ENCODE measurements at places on chromosomes 16 and 17.

- no peak for DNase-seq
Observed at GRCh38 chr16:87057951-87058560, 259.1 kb downstream of the C16orf95 start.

- DNase-seq: no peak
Observed at GRCh38 chr16:80900593-80900954, 96.2 kb upstream of the CDYL2 start.

- DNase-seq: no peak
Observed at GRCh38 chr16:79605999-79606398, 5.5 kb upstream of the MAF start.

- no peak for DNase-seq
Observed at GRCh38 chr17:37614823-37615222, 5.6 kb upstream of the SYNRG start.

DNA sequence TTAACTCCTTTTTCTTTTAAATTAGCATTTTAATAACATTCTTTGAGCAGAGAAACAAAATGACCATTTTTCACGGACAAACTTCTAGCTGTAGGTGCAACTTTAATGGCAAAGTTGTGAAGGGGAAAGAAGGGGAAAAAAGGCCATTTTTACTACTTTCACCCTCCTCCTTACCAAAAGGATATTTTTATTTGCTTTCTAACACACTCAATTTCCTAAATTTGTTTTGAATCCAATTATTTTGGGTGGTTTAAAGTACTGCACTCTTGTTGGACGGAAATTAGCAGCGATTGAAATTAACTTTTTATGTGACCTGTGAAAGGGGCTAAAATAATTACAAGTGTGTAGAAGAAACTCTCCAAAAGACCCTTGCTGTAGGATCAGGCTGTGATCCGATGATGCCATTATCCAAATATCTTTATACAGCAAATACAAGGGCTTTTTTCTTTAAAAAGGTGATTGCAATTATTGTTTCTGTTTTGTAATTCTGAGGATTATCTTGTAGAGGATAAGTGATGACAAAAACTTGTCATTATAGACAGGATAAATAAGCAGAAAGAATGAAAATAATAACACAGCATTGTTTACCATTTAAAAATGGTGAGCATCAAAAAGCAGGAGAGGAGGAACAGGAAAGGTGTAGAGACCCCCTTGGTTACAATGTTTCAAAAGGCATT lies 42.4 kb downstream of the SNX11 start:
- DNase-seq: no peak

DNA sequence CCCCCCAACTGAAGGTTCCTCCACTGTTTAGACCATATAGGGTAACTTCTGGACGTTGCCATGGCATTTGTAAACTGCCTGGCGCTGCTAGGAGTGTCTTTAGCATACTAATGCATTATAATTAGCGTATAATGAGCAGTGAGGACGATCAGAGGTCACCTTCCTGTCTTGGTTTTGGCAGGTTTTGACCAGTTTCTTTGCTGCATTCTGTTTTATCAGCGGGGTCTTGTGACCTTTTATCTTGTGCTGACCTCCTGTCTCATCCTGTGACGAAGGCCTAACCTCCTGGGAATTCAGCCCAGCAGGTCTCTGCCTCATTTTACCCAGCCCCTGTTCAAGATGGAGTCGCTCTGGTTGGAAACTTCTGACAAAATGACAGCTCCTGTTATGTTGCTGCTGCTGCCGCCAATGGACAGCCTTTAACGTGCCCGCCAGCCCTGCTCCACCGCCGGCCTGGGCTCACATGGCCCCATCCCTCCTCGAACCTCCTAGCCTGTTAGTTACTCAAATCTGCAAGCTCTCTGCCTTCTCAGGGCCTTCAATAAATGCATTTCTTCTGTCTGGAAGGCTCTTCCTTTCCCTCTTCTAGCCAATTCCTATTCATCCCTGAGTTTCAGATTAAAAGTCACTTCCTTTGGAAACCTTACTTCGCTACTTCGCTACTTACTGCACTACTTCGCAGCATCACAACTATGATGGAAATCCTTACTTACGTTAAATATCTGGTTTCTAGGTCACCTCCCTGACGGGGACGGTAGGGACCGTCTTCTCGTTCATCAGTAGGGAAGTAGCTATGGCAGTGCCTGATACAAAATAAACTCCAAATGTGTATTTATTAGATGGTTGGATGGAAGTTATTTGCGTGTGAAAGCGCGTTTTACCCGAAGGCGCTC lies 640 bp upstream of the NAGLU start:
- no peak for DNase-seq

DNA sequence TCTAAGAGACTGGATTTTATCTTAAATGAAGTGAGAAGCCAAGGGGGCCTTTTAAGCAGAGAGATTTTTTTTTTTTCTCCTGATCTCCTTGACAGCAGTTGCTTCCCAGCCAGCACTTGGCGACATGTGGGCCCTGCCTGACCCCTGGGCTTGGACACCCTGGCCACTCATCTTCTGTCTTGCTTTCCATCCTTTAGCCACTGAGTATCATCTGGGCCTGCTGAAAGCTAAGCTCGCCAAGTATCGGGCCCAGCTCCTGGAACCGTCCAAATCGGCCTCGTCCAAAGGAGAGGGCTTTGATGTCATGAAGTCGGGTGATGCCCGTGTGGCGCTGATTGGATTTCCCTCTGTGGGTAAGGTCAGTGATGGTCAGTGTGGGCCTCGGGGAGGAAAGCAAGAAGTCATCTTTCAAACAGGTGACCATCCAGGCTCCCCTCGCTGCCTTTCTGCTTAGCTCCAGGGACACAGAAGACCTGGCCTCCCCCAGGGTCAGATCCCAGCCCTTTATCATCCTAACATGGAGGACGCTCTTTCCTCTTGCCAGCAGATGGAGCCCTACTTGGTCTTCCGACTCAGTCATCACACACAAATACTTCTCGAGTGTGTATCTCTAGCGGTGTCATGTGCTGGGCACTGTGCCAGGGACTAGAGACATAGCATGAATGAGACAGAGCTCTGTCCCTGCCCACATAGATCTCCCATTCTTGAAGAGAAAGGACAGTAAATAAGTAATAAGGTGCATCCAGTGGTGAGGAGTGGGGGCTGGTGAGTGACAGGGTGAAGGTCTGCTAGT lies 6.1 kb downstream of the DRG2 start:
- DNase-seq: no peak

GRCh38 chr17:9890124-9890523 lies 14.9 kb downstream of the RCVRN start:
- no peak for DNase-seq

- DNase-seq: no peak
Observed at GRCh38 chr16:11051879-11052808, 107.8 kb downstream of the CLEC16A start.

- no peak for DNase-seq
Observed at GRCh38 chr17:4947411-4948165, 742 bp downstream of the PFN1 start.

GRCh38 chr17:81520021-81520901 lies 7.7 kb upstream of the ACTG1 start:
- DNase-seq: no peak

DNA sequence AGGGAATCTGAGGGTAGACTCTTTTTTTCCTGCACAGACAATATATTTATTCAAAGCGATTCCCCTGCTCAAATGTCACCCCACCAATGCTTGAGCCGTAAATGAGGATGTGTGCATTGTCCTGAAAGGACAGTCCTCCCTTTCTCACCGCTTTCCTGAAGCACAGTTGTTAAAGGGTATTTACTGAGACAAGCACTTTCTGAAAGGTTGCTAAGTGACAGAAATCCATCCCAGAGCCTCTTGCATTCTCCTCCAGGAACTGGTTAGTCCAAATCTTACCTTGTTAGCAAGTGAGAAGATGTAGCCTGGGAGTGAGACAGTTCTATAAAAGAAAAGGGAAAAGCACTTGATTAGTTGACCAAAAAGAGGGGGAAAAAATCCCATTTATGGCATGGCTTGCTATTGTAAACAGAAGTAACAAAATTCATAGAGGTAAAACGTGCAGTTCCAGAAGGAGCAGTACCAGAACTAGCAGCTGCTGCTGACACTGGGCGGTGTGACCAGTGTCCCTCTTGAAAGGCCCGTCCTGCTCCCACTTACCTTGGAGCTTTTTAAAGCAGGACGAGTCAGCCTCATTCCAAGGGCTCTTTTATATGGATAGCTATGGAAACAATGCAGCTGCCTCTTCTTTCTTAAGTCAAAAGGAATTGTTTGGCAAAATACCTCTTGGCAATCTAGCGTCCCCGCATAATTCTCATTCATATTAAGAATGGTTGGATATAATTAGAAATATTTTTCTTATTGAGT lies at the start of gene MYH2:
MYH2 (minus strand) TSS at position 563 of the 747 bp plus-strand sequence. CDS start 1,738 bp downstream, outside the sequence.
- DNase-seq: no peak

DNA sequence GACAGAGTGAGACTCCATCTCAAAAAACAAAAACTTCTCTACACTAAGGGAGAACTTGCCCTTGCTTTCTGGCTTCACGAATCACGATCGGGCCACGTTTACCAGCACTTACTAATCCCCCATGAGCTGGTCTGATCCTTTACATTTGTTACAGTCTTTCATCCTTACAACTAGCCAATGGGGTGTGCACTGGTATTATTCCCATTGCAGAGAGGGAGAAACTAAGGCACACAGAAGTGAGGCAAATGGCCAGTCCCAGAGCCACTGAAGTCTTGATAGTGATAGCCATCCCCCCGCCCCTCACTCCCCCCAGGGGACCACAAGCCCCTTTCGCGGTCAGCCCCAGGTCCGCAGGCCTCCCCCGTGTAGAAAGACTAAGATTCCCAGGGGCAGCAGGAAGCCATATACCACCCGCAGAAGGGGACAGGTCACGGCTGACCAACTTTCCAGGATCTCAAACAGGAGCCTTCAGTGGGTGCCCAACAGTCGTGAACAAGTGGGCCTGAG lies 868 bp downstream of the NATD1 start:
- DNase-seq: no peak

DNA sequence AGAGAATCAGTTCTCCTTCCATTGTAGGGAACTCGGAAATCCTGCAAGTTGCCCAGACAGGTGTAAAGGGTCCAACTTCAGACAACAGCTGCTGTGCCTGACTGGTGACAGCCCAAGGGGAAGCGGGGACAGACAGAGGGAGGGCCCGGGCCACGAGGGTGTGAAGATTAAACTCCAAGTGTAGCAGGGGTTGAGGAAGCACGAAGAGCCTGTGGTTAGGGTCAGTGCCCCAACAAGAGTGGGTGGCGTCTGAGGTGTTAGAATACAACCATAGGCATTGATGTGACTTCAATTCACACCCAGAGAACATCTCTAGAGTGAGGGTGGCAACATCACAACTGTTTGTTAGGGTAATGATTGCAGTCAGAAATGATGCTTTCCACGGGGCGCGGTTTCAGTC lies 39.1 kb downstream of the ASPA start:
- DNase-seq: no peak

DNA sequence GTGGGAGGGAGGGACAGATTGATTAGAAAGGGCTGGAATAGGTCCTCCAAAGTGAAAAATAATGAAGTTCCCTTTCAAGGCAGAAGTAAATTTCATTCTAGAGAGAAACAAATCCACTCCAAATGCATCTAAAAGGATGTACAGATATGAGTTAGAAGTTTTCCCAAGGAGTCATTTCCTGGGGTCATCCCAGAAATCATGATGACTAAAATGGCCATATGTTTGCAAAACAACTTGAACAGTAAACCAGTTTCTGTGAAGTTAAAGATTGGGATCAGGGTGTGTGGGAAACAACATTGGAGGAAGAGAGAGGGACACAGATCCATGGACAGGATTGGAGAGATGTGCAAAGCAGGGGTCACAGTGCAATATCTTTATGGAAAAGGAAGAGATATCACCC lies 32.5 kb upstream of the ARHGAP44 start:
- DNase-seq: no peak

DNA sequence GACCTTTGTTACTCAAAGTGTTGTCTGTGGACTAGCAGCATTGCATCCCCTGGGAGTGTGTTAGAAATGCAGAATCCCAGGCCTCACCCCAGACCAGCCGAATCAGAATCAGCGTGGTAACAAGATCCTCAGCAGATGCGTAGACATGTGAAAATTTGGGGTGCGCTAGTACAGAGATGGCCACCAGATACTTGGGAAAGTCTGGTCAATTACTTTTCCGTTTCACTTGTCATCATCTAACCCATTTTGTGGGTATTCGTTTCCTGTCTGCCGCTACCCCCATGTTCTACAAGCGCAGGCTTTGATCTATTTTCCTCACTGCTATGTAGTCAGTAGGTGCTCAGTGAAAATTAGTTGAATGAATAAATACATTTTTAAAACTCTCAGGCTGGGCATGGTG lies 33.1 kb upstream of the HERPUD1 start:
- DNase-seq: no peak

- DNase-seq: no peak
Observed at GRCh38 chr16:55002419-55002818, 71.8 kb downstream of the IRX5 start.

DNA sequence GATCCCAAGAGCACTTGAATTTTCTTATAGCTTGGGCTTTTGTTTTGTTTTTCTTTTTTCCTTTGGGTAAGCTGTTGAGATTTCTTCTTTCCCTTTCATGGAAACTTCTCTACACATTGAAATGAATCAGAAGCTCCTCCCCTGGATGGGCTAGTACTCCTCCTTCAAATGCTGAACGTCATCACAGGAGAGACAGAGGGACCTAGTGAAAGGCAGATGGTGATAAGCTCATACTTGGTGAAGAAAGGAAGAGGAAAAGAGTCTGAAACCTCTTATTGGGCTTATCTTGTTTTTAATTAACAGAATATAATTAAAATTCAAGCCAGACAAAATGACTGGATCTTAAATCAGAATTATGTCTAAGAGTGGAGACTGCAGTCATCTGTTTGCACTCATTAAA lies 147.3 kb downstream of the SNX11 start:
- no peak for DNase-seq

GRCh38 chr17:49571283-49571682 lies 4.4 kb upstream of the NXPH3 start:
- no peak for DNase-seq

- no peak for DNase-seq
Observed at GRCh38 chr17:49891694-49892389, 44.0 kb upstream of the TAC4 start.

DNA sequence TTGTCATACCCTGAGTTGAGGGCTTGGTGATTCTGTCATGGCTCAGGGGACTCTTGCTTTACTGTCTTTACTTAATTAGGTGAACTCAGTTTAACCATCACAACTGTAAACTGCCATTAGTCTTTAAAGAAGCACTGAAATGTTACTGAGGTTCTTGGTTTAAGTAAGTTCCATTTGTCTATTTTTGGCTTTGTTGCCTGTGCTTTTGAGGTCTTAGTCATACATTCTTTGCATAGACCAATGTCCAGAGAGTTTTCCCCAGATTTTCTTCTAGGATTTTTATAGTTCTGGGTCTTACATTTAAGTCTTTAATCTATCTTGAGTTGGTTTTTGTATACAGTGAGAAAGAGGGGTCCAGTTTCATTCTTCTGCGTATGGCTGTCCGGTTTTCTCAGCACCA lies 137.5 kb downstream of the SOCS1 start:
- no peak for DNase-seq

Data from esophagus squamous epithelium (tissue), 5 donors.